ENCODE measurements at places on chromosomes 5 and 9.

GRCh38 chr9:123697686-123698085 is 232.2 kb downstream of the DENND1A start:
- DNase-seq = no peak

DNA sequence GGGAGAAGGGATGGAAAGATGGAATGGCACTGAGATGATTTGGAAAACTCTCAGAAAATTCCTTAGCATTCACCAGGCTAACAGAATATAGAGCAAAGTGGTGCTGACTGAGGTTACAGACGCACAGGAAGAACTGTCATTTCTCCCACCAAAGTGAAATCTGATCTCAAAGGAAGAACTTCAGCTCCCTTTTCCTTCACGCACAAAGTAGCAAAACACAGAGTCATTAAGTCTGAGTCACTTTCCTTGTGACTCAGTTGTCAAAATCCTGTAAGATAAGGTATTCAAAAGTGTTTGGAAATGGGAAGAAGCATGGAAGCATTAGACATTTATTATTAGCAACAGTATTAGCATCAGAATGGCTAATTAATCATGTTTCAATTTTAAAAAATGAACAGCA is 11.7 kb downstream of the MPDZ start:
- DNase-seq = peak; percentile 79

DNA sequence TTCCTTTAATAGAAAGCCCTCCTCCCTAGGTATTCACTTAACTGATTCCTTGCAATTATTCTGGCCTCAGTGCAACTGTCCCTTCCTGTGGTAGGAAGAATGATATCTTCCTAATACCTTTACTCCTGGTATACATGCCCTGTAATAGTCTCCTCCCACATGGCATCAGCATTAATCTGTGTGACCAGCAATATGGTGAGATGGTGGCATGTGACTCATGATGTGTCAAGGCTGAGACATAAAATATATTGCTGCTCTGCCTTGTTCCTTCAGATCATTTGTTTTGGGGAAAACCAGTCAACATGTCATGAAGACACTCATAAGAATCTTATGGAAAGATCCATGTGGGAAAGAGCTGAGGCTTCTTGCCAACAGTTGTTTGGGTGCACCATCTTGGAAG is 149.1 kb upstream of the TRPM3 start:
- peak; percentile 67 for DNase-seq

DNA sequence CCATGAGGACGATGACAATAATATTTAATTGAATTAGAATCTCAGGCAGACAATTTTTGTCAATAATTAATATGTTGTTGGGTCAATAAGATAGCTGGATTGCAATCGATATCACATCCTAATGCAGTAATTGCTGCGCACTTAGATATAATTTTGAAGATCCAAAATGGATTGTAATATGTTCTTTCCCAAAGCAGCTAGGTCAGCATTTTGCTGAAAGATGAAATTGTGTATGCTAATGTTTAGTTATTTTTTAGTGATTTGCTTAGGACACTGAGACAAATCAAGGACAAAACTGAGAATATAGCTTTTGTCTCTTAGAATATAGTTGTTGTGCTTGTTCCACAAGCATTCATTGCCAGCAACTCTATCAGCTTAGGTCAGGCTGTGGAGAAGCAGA is 389.9 kb downstream of the MTRR start:
- no peak for DNase-seq

- DNase-seq = no peak
These were observed 41.6 kb upstream of the RICTOR start for GRCh38 chr5:39115644-39116343.

- DNase-seq = no peak
These were observed 2.5 kb downstream of the F2R start for GRCh38 chr5:76718381-76718832.

GRCh38 chr5:132059043-132059695 is 1.3 kb upstream of the IL3 start:
- no peak for DNase-seq

DNA sequence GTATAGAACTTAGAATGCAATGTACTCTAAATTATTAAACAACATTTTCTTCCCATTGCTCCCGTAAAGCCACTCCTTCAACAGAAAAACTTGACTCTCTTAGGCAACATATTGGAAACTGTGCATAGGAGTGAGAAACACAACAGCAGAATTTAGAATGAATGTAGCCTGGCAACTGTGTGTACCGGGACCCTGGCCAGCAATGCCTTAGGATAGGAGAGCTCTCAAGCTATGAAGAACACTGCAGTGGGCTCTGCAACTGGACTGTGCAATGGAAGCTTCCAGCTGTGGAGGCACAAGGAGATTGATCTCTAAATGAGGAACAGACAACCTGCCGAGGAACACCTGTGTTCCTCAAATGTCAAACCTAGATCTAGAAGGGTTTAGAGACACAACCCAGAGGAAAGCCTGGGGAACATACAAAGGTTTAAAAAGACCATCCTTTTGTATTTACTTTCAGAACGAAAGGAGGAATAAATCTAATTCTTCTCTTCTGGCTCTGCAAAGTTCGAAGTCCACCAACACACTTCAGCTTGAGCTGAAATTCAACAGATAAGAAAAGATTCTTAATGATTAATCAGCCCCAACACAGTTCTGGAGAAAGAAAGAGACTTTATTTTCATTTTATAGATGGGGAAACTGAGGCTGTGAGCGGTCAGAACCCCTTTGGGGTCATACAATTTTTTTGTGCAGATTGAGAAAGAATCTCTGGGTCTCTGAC is 51.5 kb upstream of the ARL15 start:
- no peak for DNase-seq

DNA sequence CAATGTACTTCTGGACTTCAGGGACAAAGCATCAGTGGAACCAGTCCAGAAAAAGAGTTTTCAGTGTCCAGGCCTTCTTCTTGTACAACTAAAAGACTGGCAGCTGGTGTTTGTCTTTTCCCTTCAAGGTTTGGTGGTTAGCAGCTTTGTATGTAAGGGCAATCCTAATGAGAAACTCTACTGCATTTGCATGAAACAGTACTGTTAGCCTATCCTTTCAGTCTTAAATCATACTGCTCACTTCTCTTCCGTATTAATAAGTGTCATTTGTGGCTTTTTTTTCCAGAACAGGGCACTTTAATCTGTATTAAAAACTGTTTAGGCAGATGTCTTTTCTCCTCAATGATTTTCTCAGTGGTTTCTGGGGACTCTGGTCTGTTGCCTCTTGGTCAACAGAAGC is 48.9 kb downstream of the FAM174A start:
- no peak for DNase-seq

- no peak for DNase-seq
These were observed 125.1 kb downstream of the UGCG start for GRCh38 chr9:112021742-112022141.

GRCh38 chr9:85443190-85443598 is 298.6 kb downstream of the AGTPBP1 start:
- DNase-seq = no peak

DNA sequence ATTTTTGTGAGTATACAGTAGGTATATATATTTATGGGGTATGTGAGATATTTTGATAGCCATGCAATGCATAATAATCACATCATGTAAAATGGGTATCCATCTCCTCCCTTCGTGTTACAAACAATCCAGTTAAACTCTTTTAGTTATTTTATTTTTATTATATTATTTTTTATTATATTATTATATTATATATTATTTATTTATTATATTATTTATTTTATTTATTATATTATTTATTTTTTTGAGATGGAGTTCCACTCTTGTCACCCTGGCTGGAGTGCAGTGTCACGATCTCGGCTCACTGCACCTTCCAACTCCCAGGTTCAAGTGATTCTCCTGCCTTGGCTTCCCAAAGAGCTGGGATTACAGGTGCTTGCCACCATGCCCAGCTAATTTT is 138.6 kb downstream of the WDR70 start:
- DNase-seq = no peak

All from A172 (cell line).